ENCODE measurements at places on chromosomes 11 and 22.

DNA sequence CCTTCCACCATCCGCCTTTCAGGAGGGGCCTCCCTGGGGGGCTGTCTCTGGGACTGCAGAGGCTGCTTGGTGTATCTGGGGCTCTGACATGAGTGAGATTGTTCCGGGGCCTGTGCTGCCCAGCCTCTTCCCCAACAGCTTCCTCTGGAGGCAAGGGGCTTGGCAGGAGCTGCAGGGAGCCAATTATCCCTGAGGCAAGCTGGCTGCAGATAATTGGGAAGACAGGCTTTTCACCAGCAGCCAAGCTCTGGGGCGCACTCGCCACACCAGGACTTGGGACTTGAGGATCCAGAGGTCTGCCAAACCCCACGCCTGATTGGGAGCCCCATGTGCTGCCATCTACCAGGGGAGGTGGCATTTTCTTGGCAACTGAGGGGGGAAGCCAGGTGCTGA lies 15.6 kb upstream of the RTN4R start:
- DNase-seq: no peak

GRCh38 chr11:47324520-47324919 lies 28.0 kb downstream of the MYBPC3 start:
- DNase-seq: no peak

GRCh38 chr22:36144886-36145541 lies 15.5 kb downstream of the APOL3 start:
- DNase-seq: no peak

GRCh38 chr22:37202716-37203115 lies 9.6 kb downstream of the SSTR3 start:
- DNase-seq: no peak

- no peak for DNase-seq
Measured at GRCh38 chr22:19889951-19890350, 35.3 kb upstream of the GNB1L start.

DNA sequence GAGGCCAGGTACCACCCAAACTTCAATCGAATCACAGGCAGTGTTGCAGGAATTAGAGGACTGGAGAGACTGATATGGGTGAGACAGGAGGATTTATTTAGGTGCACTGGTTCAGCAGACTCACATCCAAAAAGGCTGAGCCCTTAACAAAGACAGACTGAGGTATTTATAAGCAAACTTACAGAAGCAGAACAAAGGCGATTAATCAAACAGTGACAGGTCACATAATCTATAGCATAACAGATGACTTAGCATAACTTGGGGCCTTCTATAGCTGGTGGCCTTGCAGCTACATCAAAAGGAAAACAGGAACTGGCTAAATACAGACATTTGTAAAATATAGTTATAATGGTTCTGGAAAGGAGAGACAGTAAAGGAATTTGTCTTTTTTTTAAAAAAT lies 2.1 kb downstream of the APOBEC3B start:
- DNase-seq: no peak

DNA sequence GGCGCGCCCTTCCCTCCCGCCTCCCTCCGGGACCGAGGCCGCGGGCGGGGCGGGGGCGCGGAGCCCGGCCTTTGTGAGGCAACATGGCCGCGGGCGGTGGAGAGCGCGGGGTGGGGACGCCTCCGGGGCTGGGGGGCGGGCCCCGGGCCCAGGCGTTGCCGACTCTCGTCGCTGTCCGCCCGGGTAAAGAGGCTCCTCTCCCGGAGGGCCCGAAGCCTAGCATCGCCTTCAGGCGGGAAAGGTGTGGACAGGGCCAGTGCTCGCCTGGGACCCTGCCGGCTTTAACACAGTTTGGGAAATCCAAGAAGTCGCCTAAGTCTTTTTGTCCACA lies 369 bp downstream of the DGCR8 start:
- DNase-seq: peak; percentile 81

- no peak for DNase-seq
Measured at GRCh38 chr22:37626144-37626543, 13.3 kb upstream of the SH3BP1 start.

- no peak for DNase-seq
Measured at GRCh38 chr11:4539603-4540219, 5.3 kb upstream of the OR52M1 start.

DNA sequence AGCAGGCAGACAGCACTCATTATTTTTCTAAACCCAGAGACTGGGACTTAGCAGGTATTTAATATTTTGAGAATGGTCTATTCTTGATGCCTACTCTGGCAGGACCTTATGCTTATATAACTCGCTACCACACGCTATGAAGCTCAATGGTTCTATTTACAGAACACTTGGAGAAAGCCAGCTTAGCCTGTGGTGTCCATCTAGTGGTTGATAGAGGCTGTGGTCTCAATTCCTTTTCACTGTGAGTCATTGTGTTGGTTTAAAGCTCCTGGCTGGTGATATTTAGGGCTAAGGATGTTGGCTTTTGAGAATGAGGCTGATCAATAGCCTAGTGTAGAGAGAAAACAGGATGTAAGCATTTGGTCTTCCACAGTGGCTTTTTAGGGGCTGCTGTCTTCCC lies 206.4 kb downstream of the DBX1 start:
- DNase-seq: no peak

GRCh38 chr11:10908215-10908951 lies 50.5 kb upstream of the ZBED5 start:
- DNase-seq: no peak

- DNase-seq: no peak
Measured at GRCh38 chr11:128409476-128409875, 177.9 kb downstream of the ETS1 start.

DNA sequence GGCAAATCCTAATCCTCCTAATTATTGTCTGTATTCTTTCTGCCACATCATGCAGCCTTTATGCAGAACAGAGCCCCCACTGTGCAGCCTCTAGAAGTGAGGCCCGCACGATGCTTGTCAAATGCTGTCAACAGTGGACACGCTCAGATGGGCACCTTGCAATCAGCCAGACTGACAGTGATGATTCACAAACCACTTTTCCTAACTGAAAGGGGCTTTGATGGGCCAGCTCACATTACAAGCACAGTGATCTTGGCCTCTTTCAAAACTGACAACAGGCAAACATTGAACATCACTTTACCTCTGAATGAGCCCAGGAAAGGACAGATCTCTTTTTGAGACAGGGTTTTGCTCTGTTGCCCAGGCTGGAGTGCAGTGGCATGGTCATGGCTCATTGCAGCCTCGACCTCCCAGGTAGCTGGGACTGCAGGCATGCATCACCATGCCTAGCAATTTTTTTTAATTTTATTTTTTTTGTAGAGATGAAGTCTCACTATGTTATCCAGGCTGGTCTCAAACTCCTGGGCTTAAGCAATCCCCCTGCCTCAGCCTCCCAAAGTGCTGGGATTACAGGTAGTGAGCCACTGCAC lies 18.0 kb upstream of the E2F8 start:
- DNase-seq: no peak

- DNase-seq: peak; percentile 61
Measured at GRCh38 chr11:108224911-108225786, 2.3 kb downstream of the ATM start.

DNA sequence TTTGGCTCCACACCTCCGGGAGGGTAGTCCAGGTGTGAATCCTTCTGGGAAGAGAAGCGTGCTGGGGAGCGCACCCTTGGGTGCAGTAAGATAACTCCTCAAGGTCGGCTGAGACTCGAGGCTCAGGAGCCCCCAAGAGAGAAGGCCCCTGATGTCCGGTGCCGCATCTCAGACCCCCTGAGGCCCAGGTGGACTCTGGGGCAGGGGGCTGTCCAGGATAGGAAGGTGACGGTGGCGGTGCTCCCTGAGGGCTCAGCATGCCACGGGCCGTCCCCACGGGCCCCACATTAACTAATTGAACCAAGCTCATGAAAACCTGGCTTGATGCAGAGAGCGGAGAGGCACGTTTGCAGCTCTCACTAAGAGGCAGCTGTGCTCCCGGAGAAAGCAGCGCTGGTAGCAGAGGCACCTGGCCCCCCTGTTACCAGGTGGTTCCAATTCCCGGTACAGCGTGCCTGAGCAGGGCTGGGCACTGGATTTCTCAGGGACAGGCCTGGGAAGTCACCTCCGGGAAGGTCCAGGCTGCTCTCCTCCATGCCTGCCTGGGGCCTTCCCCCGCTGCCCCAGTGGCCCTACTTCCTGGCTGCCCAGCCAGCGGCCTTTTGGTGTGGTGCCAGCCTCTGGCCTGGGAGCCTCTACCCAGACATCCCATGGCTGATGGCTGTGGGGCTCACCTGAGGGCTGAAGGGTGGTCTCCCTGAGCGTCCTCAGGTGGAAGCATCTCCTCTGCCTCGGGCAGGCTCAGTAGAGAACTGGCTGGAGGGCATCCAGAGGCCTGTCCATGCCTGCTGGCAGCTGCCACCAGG lies 1.1 kb downstream of the KCNQ1 start:
- no peak for DNase-seq

GRCh38 chr22:24951942-24952836 lies at the start of gene KIAA1671:
KIAA1671 (plus strand) TSS chr22:24952716; CDS start chr22:25028000, 75,284 bp downstream.
- peak; percentile 79 for DNase-seq

DNA sequence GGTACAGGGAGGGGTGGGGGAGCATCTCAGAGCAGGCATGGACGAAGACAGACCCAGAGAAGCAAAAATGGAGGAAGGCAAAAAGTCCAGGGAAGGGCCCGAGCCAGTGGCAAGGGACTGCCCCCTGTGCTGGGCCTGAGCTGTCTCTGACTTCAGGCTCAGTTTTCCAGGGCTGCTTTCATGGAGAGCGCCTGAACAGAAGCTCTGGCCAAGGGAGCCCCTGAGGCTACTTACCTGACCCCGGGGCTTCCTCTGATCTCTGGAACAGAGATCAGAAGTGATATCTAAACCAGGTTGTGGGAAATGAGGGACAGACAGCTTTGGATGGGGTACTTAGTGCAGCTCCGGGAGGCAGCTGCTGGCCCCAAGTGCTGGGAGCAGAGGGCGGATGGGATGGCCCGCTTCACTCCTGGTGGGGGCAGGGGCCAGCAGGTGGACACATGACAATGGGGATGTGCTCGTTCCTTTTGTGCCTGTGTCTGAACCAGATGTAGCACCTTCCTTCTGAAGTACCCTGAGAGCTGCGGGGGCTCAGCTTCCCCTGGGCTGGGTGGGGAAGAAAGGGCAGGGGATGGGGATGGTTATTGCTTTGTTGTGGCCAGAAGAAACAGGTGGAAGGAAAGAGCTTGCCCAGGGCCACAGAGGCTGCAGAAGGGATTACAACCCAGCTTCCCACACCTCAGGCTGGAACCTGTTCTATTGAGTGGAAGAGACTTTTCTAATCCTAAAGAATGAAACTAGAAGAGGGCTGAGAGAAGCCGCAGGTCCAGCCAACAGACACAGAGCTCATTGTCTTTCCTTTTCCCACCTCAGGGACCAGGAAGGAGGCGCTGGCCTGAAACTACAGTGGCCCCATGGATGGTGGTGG lies 5.7 kb downstream of the LRRC10B start:
- no peak for DNase-seq

- no peak for DNase-seq
Measured at GRCh38 chr11:20031155-20032001, 128.9 kb downstream of the DBX1 start.

DNA sequence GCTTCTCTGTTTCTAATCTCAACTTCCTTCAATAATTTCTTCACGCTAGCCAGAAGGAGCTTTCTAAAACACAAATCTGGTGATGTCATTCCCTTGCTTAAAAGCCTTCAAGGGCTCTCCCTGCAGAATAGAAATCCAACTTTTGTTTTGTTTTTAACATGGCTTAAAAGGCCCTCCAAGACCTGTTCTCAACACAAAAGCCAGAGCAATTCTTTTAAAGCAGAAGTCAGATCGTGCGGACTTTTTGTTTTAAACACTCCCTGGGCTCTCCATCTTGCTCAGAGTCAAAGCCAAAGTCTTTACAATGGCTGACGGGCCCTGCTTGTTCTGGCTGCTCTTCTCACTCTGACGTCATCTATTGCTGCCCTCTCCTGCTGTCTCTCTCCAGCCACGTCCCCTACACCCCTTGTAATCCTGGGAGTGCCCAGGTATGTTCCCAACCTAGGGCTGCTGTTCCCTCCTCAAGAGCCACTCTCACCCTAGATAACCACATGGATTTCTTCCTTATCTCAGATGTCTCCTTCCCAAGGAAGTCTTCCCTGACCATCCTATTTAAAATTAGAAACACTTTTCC lies 22.5 kb downstream of the TECTA start:
- DNase-seq: no peak

DNA sequence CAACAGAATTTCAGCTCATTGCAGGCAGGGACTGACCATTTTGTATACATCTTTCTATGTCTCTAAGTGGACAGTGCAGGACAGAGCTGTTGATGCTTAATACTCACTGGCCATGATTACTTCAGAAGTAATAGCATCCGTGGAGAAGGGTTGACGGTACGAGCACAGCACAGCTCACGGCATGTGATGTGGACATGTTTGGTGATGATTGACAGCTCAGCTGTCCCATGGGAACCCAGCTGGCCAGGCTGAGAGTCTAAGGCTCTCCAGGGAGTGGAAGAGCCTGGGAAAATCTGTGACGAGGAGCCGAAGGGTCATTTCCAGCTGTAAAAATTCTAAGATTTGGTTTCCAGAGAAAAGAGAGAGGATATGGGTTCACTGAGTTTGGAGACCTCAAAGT lies 198.2 kb downstream of the SNX19 start:
- no peak for DNase-seq

DNA sequence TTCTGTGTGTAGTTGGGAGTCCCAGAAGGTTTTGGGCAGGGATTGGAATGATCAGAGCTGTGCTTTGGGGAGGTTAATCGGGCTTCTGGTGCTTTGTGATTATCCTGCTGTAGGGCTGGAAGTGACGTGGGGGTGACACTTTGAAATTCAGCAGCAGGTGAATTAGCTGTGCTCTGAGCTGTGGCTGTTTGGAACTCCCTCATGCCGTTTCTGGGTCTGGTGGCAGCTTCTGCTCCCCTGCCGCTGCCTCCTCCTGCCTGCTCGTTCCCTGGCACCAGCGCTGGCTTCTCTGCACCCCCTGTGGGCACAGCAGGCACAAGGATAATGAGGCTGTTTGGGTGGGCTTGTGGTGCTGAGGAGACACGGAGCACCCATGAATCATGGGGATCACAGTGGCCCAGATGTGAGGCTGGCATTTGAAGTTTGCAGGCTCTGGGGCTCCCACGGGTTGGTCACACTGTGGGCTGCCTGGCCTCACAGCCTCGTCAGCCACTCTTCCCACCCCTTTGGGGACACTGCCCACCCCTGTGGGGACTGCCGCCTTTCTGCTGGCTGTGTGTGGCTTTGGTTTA lies 49.7 kb downstream of the TBC1D22A start:
- DNase-seq: no peak

- DNase-seq: no peak
Measured at GRCh38 chr11:61613051-61613450, 32.2 kb upstream of the SYT7 start.

- peak; percentile 35 for DNase-seq
Measured at GRCh38 chr22:30435674-30436126, 10.1 kb downstream of the MTFP1 start.

DNA sequence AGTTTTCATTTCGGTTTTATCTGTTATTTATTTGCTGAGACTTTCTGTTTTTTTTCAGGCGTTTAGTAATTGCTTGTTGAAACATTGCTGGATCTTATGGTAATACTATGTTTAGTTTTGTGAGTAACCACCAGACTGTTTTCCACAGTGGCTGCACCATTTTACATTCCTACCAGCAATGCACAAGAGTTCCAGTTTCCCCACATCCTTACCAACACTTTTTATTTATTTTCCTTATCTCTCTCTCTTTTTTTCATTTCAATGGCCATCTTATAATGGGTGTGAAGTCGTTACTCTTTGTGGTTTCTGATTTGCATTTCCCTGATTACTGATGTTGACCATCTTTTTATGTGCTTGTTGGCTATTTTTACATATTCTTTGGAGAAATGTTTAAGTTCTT lies 23.7 kb downstream of the USP47 start:
- DNase-seq: no peak

Data from GM06990 (cell line).